ENCODE measurements at places on chromosomes 6 and 20. TPM values are rescaled to one million over a fixed set of nuclear protein-coding genes. Genes with fewer than 3 reads are reported as not detected.

Gene PRRT1
- total RNA-seq = 0.13 TPM

DNA sequence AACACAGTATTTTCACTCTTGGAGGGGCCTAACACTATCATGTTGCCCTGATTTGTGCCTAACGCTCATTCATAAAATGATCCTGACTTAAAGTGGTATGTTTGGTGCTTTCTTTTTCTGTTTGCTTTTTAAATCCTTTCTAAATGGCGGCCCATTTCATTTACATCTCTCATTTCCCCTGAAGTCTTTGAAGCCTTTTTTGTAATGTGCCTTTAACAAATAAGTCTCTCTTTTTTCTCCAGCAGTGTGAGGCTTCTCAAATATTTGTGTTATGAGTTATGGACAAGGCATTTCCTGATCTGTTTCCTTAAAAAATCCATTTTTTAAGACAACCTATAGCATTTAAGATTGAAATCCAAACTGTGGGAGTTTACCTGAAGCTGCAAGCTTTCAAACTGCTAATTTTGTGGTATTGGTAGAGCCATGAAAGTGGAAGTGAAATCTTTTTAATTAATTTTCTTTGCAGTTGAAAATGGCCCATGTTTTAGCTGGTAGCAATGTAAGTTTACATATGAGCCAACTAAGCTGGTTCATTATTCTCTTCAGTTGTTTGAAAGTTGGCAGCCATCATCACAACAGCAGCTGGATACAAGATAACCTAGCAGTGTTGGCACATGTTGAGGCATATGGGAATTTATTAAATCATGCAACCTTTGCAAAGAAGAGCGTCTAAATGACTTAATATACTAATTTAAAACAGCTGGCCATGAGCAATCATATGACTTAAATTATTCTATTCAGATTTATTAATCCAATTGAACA lies 469.7 kb downstream of the CDKAL1 start:
- H3K4me3 ChIP-seq = no peak overlapping the region
- no peaks in the 10 kb centered on the region for H3K36me3 ChIP-seq
- no peaks in the 10 kb centered on the region for H3K27me3 ChIP-seq
- no peak for DNase-seq
- no peak overlapping the region for H3K27ac ChIP-seq
- no peaks in the 10 kb centered on the region for H3K4me1 ChIP-seq

GRCh38 chr20:400128-400453 lies 8.0 kb upstream of the RBCK1 start:
- H3K36me3 ChIP-seq = peaks cover 5% of the 10 kb centered on the region
- no peaks in the 10 kb centered on the region for H3K27me3 ChIP-seq

- no peaks in the 10 kb centered on the region for H3K27me3 ChIP-seq
- no peak overlapping the region for H3K4me3 ChIP-seq
- no peaks in the 10 kb centered on the region for H3K4me1 ChIP-seq
- no peaks in the 10 kb centered on the region for H3K36me3 ChIP-seq
Observed at GRCh38 chr6:135320721-135321621, 139.9 kb downstream of the MYB start.

Data from right lobe of liver (tissue), 6 donors.